M059J (cell line): ENCODE measurements at places on chromosomes 6 and 20. TPM values are rescaled to one million over a fixed set of nuclear protein-coding genes. Genes with fewer than 3 reads are reported as not detected.

DNA sequence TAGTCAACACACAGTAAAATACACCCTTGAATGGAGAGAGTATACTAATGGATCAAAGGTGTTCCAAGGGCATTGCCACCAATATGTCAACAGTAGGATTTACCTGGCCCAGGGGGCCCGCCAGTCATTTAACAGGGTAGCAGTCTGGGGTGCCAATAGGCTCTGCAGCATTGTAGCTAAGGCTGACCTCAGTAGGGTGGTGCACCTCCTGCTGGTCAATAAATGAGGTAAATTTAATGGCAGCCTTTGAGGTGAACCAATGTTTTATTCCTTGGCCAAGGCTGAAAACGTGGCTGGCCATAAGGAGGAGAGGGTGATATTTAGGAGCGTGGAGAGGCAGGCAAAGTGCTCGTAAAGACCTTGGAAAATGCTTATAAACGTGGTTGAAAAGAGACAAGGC, 147.2 kb downstream of the RPS12 start:
- DNase-seq = peak; percentile 12

- no peak for DNase-seq
These were observed 44.6 kb upstream of the IL17A start for GRCh38 chr6:52141596-52141995.

- no peak for DNase-seq
These were observed 119.2 kb downstream of the SYCP2 start for GRCh38 chr20:59813948-59814839.

ARMH2 gene
- not detected in 2 replicates for total RNA-seq

DNA sequence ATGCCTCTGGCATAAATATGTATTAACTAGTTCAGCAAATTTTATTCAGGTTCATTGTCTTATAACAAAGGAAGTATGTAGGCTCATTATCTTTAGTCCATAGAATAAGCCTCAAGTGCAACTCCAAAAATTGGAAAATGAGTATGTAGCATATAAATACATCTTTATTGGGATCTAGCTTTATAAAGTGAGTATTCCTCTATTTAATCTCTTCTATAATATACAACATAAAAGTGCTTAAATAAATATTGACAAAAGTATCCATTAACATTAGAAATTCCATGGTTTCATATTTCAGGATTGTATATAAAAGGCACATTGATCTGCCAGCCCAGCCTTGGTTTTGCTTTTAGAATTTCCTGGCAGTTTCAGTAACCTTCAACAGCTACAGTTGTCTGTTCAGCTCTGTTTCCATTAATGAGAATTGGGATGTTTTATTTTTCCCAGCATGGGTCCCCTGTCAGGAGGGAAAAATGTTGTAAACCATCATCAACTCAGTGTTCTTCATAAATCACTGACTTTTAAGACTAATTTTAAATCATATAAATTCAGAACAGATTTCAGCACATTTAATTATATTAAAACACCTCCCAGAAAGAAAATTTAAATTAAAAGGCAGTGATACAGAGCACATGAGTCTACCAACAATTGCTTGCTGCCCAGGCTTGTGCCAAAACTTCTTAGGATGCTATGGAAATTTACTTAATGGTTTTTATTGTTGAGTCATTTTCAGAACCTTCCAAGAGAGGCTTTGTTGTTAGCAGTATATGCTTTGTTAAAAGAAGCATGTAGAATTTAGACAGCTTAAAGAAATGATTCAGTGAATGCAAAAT, 119.7 kb downstream of the ADGRG6 start:
- DNase-seq = peak; percentile 48

DNA sequence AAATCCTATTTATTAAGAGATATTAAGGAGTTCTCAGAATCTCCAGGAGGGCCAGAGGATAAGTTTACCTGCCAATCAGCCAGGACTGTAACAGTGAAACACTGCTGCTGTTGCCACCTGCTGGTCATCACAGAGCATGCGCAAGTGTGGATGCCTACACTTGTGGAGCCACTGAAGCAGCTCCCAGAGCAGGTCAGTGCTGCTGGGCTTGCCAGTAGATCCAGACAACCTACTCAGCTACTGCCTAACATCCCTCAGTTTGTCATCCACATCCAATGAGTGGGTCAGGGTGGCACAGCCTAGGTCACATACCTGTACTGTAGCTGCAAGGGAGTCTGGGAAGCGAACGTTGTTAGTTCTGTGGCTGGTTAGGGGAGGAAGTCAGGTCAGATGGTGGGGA, 18.3 kb upstream of the NHSL1 start:
- peak; percentile 56 for DNase-seq

GRCh38 chr6:7919871-7920270, 9.3 kb upstream of the TXNDC5 start:
- peak; percentile 31 for DNase-seq

DNA sequence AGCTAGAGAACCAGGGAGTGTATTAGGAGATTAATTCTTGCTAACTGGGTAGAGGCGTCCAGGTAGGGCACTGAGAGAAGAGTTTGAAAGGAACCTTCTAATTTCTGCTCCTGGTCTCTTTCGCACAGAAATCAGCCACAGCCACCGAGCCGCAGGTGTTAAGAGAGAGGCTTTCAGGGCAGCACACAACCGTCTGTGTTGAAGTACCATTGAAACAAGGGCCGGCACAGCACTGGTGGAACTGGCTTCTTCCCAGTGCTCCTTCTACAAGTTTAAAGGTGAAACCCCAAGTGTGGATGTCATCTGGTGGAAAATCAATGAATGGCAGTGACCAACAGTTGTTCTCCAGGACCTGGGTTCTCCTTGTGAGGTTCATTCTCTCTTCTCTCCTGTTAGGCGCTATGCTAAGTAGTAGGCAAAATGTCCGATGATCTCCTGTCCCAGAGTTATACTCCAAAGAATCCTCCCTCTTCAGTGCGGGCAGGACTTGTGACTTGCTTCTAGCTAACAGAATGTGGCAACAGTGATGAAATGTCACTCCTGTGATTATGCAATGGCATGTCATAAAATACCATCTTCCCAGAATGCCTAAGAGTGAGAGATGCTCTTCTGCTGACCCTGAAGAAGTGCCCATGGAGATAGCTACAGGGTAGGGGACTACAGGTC, 15.0 kb upstream of the RIN2 start:
- no peak for DNase-seq

ATG5 gene
- total RNA-seq = 79.6 and 110 TPM in 2 replicates

GRCh38 chr6:64680446-64680845, 1026.6 kb downstream of the EYS start:
- peak; percentile 92 for DNase-seq

NCR2 gene
- total RNA-seq = not detected in 2 replicates

NOTCH4 gene
- 1.7 and 2.2 TPM in 2 replicates for total RNA-seq

- no peak for DNase-seq
These were observed 1.6 kb upstream of the KCNK15 start for GRCh38 chr20:44743916-44744655.

GRCh38 chr6:150177952-150178520, 35.2 kb downstream of the PPP1R14C start:
- DNase-seq = no peak
